ENCODE measurements at places on chromosomes 16 and 17. TPM values are rescaled to one million over a fixed set of nuclear protein-coding genes. Genes with fewer than 3 reads are reported as not detected.

GRCh38 chr17:49217651-49218413 lies 7.3 kb downstream of the ABI3 start:
- DNase-seq = no peak

DNA sequence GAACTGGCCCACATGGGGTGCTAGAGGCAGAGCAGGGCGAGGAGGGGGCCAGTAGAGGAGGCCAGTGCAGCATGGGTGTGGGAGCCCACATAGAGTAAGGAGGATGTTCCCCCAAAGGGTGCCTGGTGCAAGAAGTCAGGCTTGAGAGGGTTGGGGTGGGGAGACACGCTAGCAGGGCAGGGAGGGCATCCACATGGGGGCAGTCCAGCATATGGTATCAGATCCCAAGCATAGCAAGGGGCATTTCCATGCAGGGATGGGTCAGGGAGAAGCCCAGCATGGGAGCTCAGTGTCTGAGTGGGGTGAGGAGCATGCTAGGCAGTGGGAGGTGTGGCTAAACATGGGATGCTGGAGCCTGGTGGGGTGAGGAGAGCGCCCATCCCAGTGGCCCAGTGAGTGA lies 213.7 kb downstream of the COPRS start:
- no peak for DNase-seq

DNA sequence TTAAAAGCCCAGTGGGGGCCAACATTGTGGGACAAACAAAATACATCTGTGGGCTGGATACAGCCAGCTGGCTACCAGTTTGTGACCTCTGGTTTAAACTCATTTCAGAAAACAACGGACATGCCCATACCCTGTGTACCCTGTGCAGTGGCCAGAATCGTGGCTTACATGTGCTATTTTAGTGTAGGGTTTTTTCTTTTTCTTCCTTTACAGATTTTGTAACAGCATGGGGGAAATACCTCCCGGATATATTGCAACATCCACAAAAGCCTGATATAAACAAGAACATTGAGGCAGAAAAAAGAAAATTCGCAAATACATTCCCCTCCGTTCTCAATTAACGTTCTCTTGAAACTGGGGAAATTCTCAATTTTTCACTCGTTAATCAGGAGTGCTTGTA lies 7.3 kb downstream of the HS3ST4 start:
- DNase-seq = no peak

GRCh38 chr16:4915226-4915761 lies 21.7 kb downstream of the PPL start:
- DNase-seq = peak; percentile 72

GRCh38 chr17:55308613-55309391 lies 44.0 kb downstream of the HLF start:
- DNase-seq = no peak

- no peak for DNase-seq
These were observed 52.6 kb downstream of the USP22 start for GRCh38 chr17:20989991-20990855.

The PDILT gene
- not detected for total RNA-seq

DNA sequence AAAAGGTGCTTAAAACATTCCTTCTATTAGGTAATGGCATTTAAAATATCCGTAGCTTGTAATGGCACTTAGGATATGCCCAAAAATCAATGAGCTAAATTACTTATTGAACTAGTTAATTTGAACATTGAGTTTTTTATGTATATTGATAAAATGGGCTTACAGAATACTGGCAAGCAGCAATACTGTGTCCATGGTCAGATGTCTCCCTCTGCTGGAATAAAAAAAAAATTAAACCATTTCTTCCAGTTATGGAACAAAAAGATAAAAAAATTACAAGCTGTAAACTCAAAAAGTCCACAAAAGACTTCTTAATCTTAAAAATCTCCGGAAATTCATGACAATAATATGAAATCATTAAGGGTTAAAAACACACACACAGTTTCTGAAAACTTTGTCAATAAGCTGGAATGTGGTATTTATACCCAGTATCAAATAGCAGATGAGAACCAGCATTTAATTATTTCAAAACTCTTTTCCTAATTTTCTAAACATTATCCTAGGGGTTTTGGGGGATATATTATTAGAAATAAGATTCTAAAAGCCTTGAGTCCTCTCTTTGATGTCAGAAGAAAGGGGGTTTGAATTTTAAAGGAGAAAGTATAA lies 21.5 kb upstream of the PSMD7 start:
- peak; percentile 46 for DNase-seq

The CDH5 gene
- 2.9 TPM for total RNA-seq

- no peak for DNase-seq
These were observed 5.9 kb upstream of the SP6 start for GRCh38 chr17:47856830-47857229.

The SDR42E1 gene
- 0.08 TPM for total RNA-seq

DNA sequence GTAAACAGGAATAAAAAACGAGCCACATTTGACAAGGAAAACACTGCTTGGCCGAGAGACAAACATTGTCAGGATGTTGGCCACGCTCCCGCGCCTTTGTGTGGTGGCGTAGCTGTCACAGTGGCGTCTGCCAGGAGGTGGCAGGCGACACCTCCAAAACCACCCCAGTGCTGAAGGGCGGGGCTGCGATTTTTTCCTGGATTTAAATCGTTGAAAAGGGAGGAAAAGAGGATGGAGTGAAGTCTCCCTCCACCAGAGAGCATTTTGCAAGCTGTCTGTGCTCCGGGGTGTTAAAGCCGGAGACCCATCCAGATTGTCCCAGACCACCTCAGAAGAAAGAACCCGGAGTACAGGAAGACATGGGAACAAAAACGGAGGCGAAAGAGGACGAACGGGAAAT lies 12.7 kb downstream of the MRM3 start:
- DNase-seq = peak; percentile 79

The KRTAP17-1 gene
- total RNA-seq = not detected

The ATP2A1 gene
- total RNA-seq = 0.18 TPM

DNA sequence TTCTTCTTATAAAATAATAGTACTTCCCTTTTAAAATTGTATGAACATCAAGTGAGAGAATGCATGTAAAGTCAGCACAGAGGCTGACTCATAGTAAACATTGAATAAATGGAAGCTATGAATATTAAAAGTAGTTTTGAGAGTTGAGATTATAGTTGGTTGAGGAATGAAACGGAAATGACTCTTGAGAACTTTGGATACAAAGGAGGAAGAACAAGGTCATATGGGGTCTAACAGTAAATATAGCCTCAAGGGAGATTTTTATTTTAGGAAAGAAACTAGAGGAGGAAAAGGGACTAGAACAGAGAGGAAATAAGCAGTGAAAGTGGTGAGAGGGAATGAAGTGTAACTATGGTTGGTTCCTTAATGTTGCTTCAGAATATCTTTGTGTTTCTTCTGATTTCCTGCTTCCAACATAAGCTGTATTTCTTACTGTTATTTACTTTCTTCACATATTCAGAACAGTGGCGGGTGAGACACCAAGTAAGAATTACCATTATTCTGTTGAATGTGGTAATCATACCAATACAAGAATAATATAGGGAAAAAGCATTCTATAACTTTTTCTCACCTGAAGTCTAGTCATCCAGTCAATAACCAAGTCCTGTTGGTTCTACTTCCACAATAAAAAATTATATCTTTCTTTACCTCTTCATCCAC lies 165.1 kb downstream of the CHD9 start:
- peak; percentile 52 for DNase-seq

- DNase-seq = peak; percentile 65
These were observed 27.0 kb downstream of the ARHGAP17 start for GRCh38 chr16:24988129-24988518.

DNA sequence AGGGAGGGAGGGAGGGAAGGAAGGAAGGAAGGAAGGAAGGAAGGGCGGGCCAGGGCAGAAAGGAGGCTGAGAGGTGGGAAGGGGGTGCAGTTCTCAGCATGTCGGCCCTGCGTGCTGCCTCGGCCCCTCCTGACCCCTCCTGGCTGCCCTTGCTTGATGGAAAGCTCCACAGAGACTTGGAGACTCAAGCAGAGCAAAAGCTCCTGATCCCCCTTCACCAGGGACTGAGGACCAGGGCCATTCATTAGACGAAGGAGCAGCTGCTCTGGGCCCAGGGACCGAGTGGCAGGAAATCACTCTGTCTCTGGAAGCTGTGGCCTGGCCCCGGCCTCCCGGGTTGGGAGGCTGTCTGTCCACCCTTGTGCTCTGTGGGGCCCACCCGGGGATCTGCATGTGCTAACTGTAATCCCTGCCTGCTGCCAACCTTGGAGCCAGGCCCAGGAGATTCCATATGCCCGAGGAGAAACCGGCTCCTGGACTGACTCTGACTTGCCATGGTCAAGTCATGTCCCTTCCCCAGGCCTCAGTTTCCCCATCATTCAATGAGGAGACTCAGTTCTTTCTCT lies 27.4 kb upstream of the C1QL1 start:
- no peak for DNase-seq

GRCh38 chr16:17395849-17396480 lies 74.8 kb downstream of the XYLT1 start:
- DNase-seq = peak; percentile 76

The EPN3 gene
- not detected for total RNA-seq

The ADAM11 gene
- 0.36 TPM for total RNA-seq

DNA sequence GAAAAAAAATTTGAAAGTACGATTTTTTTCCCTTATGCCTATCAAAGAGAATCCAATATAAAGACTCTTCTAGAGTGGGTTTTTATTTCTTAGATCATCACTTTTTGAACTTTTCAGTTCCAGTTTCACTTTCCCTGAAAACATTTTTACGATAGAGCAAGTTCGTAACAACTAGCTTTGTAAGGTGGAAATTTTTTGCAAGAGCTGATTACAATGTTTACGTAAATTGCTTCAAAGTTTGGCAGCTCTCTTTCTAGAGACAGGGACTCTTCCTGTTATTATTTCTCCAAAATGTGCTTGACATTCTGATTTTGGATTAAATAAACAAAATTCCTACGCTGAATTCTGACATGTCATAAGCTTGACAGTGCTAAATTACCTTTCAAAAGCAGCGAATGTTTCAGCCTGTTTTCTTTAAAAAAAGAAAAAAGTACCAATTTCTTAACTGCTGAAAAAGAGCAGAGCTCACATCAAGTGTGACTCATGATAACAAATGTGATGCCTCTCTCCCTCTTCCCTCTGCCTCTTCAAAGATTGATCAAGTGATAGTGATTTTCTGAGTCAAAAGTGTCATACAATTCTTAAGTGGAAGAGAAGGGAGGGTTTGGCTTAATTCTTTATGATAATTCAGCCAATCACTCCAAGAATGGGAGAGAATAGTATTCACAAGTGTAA lies 175.2 kb downstream of the KCNJ2 start:
- DNase-seq = peak; percentile 18

DNA sequence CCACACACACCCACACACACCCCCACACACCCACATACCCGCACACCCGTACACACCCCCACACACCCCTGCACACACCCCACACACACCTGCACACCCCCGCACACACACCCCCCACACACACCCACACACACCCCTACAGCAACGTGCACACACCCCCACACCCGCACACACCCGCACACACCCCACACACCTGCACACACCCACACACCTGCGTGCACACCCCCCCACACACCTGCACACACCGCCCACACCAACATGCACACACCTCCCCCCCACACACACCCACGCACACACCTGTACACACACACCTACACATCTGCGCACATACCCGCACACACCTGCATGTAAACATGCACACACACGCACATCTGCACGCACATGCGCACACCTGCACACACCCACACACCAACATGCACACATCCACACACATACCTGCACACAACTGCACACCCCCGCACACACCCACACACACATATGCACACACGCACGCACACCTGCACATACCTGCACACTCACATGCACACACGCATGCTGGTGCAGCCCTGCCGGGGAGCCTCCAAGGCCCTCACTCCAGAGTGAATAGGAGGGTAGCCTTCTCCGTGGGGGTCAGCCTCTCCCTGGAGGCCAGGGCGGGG lies 7.5 kb downstream of the ASPSCR1 start:
- DNase-seq = no peak

DNA sequence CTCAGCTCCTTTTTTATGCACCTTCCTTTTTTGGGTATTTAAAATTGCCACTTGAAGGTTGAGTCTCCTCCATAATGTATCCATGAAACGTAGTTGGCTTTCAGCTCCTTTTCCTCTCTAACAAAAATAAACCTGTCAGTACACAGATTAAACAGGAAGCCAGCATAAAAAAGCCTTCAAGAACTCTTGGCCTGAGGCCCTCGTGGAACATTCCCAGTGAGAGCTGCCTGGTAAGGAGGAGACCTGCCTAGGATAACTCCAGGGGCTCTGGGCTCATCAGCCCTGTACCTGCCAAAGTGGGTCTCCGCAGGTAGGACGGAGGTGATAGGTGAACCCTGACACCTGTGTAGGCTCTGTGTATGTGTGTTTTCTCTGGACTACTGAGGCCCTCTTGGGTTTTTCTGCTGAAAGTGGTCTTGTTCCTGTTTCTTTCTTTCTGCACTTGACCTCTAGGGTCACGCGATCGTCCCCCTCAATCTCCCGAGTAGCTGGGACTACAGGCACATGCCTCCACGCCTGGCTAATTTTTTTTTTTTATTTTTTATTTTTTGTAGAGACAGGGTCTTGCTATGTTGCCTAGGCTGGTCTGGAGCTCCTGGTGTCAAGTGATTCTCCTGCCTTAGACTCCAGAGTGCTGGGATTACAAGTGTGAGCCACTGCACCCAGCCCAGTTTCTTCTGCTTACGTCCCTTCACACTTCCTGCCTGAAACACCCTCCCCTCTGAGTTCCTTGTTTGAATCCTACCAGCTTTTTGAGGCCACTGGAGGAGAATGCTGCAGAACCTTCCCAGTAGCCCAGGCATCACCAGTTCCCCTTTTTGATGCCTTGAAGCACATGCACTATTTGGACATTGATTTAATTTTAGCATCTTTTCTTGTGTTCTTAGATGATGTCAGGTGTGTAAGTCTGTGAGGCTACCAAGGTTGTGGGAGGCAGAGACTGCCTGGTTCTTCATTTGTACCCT lies 9.8 kb downstream of the PGS1 start:
- DNase-seq = peak; percentile 74

The FAM171A2 gene
- 3.1 TPM for total RNA-seq

The CBLN1 gene
- not detected for total RNA-seq

DNA sequence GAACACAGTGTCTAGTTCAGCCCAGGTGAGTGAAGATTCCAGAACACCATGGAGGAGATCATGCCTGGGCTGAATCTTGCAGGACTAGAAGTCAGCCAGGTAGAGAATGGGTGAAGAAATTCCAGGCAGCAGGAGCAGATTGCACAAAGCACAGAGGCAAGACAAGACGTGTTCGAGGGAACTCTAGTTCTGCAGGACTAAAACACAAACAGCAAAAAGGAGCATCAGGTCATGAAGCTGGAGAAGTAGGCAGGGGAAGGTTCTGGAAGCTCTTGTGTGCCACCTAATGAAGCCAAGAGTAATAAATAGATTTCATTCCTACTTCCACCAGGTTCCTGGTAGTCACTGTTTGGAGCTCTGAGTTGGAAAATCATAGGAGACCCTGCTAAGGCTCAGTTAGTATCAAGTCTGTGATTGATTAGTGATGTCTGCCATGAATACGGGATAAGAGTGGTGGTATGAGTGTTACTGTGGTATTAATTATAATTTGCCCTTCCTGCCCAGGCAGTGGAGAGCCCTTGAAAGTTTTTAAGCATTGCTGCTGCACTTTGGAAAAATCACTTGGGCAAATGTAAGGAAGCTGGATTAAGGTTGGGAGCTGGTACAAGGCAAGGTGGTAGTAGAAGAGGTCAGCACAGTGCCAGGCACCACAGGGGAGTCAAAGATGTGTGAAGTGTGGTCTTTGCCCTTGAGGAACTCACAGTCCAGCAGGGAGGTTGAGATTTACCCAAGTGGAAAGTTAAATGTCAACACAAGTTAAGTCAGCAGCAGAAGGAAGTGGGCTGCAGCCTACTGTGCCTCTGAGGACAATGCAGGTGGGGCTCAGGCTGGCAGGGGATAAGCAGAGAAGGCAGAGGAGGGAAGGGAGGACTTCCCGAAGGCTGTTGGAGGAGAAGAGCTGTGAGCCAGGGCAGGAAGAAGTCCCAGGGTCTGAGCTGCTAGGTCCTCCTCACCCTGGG lies 13.5 kb upstream of the FOXN1 start:
- no peak for DNase-seq

Data from fibroblast of the aortic adventitia (primary cell).